ENCODE measurements at places on chromosomes 5 and 9. TPM values are rescaled to one million over a fixed set of nuclear protein-coding genes. Genes with fewer than 3 reads are reported as not detected.

- no peak for DNase-seq
Measured at GRCh38 chr5:111398013-111398412, 114.3 kb downstream of the STARD4 start.

- DNase-seq, result no peak
Measured at GRCh38 chr5:36193746-36194145, 41.8 kb downstream of the SKP2 start.

ARL14EPL gene
- total RNA-seq, result not detected

GRCh38 chr9:4640027-4640426 lies 22.1 kb upstream of the PLPP6 start:
- DNase-seq, result no peak

GRCh38 chr5:151703780-151704179 lies 17.1 kb upstream of the SPARC start:
- DNase-seq, result no peak

- DNase-seq, result no peak
Measured at GRCh38 chr5:131242728-131243255, 21.1 kb upstream of the CDC42SE2 start.

CCNJL gene
- 4.3 TPM for total RNA-seq

PTPRD gene
- 41.3 TPM for total RNA-seq
